HTR-8/SVneo (cell line): ENCODE measurements at places on chromosomes 4 and X.

DNA sequence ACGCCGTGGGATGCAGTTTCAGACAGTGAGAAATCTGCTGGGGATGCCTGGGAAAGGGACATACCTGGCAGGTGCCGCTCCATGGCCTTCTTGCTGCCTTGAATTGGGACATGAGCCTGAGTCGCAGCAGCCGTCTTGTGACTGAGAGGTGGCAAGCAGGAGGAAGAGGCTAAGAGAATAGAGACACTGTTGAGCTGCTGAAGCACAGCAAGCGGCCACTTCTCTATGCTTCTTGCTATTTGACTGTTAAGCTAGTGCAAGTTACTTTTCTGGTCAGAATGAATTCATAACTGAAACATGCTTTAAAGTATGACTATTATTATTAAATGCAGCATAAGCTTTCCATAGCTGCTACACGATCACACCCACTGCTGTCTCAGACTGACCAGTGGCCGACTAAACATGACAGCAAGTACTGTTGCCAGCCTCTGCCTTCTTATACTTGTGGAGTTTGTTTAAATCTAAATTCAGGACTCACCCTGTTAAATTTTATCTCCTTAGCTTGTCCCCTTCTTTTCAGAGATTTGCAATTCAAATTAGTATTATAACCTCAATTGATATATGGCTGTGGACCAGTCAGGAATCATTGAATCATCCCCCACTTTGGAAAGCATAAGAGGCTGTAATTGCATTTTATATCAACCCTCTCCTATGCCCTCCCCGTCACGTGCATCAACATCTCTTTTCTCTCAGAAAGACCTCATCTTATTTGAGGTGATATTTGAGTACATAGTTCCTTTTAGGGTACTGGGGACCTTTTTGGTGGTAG is 24.8 kb upstream of the ACSL1 start:
- DNase-seq, result no peak

DNA sequence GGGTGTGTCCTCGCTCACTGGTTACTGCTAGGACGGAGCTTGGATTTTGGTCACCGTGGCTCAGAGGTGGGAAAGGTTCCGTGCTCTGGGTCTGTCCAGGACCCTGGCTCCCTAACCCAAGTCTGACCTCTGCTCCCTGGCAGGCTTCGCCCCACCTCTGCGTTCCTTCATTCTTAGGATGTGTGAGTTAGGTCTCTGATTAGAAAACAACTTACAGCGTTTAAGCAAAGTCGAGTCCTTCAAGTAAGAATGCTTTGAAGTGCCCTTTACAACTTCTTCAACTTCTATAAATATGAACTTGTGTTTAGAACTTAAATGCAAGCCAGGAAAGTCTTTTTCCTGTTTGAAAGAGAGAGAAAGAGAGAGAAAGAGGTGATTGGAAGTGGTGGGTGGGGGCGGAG is 891 bp downstream of the TLR2 start:
- DNase-seq, result no peak

GRCh38 chrX:12162420-12162819 is 24.1 kb downstream of the FRMPD4 start:
- DNase-seq, result no peak

DNA sequence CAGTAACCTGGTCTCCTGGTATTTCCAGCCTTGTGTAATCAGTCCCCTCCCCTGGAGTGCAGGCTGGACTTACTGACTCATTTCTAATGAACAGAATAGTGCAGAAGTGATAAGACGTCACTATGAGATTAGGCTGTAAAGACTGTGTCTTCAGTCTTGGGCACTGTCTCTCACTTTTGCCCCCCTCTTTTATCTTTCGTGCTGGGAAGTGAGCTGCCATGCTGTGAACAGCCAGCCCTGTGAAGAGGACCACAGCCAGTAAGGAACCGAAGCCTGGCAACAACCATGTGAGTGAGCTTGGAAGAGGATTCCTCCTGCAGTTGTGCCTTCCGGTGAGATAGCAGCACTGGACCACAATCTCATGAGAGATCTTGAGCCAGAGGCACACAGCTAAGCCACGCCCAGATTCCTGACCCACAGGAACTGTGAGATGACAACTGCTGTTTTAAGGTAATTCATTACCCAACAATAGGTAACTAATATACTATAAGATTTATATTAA is 67.5 kb upstream of the GPR34 start:
- peak; percentile 18 for DNase-seq

DNA sequence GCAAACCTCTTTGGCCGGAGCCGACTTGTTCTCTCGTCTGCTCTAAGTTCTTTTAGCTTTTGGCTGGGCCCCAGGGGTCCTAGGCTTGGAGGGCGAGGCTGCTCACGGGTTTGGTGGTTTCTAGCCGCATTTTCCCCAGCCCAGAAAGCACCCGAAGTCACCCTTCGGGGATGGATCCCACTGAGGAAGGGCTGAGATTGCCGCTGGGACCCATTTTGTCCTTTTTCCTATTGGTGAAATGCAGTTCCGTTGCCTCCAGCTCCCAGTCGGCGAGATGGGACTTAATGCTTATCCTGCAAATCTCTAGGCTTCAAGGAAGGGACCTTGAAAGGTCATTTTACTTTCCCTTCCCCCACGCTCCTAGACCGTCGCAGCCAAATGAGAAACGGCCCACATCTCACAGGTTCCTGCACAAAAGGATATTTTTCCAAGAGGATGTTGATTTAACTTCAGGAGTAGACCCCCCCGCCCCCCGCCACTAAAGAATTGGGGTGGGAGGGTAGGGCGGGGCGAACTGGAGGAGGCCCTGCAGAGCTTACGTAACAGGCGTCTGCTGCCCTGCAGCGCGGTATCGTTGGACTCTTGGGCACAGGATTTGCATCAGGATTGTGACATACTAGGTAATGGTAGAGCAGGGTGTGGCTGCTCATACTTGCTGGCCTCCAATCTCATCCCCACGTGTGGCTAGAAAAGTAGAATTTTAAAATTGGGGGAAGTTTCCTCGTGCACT is 564 bp downstream of the PGK1 start:
- peak; percentile 29 for DNase-seq

DNA sequence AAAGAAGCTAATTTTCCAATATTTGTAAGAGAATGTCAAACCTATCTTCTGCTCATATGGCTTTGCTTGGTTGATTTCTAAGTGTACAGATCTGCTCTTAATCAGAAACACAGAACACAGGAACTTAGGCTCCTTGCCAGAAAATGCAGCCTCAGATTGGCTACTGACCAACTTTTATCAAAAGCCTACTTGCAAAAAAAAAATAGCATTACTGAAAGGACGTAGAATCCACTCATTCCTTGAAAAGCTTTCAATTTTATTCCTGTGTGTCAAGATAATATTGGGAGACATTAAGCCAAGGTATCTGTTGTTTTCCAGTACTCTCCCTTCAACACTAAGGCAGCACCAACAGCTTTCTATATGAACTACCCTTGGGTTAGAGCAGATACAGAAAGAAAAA is 127.6 kb upstream of the INTU start:
- DNase-seq, result no peak

DNA sequence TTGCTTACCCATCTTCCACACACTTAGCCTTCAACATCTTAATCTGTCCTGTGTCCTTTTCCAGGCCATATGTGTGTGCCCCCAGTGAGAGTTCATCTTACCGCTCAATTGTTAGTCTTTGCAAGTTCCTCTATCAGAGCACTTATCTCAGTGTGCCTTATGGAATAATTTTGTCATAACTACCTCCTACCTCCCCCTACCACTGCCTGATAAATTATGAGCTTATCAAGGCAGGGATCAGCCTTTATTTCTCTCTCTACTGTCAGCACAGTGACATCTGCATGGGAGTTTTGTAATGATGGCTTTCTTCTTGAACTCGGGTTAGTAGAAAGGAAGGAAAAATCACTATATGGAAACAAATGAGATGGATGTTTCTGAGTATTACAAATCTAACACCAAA is 53.2 kb downstream of the MTM1 start:
- no peak for DNase-seq

DNA sequence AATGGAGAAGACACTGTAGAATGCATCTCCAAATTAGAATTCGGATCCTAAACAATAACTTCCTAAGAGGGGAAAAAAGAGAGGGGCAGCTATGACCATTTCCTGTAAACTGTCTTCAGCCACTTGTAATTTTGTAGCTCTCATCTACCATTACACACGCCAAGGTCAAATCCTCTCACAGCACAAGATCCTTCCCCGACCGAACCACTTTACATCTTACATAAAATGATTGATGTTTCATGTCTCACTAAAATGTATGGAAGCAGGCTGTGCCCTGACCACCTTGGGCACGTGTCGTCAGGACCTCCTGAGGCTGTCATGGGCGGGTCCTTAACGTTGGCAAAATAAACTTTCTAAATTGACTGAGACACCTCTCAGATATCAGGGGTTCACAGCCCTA is 24.1 kb upstream of the PBDC1 start:
- no peak for DNase-seq

- DNase-seq, result no peak
These were observed 97.1 kb downstream of the NFKB1 start for GRCh38 chr4:102598086-102598761.

DNA sequence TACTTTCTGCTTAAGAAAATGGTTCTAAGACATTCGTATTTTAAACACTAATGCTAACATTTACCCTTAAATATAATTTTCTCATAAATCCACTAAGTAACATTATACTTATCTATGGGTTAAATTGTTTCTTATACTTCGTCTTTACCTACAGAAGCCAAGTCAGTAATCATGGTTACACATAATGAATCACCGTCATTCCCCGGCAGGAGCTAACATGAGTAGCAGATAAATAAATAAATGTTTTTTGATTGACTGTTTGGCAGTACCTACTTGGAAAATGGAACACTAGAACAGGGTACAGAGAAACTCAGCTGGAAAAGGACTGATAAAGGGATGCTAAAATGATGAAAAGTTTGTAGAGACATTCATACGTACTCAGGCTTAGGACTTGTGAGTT is 430.4 kb downstream of the ACTRT1 start:
- DNase-seq, result no peak

DNA sequence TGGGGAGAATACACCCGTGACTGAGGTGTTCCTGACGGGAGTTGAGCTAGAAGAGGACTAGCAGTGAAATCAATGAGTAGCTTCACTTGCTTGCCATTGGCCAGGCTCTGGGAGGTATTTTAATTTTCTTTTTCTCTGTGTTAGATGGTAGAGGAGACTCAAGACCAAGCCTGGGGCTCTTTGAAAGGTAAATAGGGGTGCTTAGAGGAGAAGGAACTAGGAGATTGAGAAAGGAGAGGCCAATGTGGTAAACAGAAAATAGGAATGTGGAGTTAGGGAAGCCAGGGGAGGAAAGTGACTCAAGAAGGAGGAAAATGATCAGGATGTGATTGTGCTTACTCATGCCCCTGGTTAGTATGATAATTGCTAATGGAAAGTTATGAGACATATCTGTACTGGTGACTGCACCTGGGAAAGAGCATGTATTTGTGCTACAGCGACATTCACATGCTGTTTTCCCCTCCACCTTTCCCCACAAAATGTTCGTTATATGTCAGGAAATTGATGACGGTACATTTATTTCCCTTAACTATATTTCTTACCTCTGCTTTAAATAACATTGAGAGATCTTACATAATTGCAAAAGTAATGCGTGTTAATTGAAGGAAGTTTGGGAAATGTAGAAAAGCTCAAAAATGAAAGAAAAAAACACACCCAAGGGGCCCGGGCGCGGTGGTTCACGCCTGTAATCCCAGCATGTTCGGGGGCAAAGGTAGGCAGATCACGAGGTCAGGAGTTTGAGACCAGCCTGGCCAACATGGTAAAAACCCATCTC is 16.9 kb upstream of the LRBA start:
- DNase-seq, result peak; percentile 41

GRCh38 chr4:152041295-152041694 is 280.5 kb upstream of the GATB start:
- DNase-seq, result no peak

DNA sequence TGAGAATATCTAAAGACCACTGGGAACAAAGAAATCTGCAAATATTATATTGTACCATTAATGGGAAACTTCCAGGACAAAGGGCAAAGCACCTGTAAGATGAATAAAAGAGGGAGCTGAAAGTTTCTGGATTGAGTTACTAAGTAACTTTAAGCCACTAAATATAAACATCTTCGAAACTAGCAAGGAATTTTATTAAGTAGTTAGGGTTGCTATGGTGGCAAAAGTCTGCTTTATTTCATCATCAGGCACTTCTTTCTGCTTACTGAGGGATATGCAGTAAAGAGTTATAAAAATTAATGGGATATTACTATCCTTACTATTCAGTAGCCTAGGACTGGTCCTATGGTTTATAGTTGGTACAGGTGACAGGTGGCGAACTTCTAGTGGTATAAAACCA is 33.0 kb downstream of the SMARCA1 start:
- DNase-seq, result no peak

DNA sequence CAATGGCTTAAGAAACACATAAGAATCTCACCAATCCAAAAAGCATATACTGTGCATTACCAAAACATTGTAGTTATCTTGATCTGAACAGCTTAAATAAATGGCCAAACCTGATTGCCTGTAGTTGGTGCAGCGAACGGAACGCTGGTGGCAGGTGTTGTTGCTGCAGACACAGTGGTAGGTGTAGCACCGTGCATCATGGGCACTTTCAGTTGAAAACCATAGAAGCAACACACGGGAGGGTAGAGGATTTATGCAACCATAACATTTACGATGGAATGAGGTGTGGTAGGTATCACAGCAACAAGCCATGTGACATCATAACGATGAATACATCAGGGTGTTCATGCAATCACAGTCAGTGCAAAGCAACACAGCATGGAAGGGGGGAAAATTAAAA is 106.8 kb downstream of the MBNL3 start:
- DNase-seq, result no peak

DNA sequence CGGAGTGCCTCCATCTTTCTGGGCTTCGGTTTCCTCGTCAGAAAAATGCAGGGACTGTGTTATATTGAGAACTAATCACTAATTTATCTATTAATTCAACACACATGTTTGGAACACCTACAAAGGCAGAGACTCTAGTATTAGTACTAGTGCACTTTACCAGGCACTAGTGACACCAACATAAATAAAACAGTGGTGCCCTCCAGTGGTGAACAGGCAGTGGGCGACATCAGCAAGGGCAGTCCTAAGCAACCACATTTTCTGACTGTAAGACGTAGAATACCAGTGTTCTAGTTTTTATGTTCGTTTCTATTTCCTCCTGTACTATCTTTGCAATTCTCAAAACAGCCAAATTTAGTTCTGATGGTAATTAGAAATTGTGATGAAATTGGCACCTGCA is 69.1 kb upstream of the UCP1 start:
- DNase-seq, result peak; percentile 29
